ENCODE measurements at places on chromosomes 6 and 20. TPM values are rescaled to one million over a fixed set of nuclear protein-coding genes. Genes with fewer than 3 reads are reported as not detected.

The SLC22A16 gene
- total RNA-seq, result not detected

The DEF6 gene
- 1.1 TPM for total RNA-seq

DNA sequence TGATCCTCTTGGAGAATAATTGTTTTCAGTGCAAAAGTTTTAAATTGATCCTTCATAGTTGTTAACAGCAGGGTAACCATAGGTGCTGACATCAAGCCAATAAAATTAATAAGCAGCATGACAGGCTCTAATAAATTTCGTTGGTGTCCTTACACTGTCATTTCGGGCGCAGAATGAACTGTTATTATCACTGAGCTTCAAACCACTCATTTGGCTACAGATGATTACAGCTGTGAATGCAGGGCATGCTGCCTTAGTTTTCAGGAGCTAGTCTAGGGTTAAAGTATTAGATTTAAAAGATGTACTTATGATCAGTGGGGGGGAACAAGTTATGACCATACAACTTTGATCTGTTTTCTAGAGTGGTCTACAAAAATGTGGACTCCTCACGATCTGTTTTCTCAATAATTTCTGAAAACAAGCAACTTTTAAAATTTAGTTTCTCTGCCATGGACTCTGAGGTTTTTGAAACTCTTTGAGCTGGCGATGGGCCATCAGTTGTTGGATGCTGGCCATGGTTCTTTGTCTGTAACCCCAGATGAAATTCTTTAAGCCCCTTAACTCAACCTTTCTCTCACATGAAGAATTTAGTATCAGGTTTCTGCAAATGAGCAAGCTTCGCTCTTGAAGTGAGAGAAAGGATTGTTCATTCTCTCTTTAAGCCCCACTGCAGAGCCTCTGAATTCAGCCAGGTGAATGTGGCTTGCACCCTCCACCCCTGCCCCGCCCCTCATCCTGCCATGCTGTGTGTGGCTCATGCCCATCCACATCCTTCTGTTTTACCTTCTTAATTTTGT, 99.1 kb upstream of the MTHFD1L start:
- DNase-seq, result no peak

DNA sequence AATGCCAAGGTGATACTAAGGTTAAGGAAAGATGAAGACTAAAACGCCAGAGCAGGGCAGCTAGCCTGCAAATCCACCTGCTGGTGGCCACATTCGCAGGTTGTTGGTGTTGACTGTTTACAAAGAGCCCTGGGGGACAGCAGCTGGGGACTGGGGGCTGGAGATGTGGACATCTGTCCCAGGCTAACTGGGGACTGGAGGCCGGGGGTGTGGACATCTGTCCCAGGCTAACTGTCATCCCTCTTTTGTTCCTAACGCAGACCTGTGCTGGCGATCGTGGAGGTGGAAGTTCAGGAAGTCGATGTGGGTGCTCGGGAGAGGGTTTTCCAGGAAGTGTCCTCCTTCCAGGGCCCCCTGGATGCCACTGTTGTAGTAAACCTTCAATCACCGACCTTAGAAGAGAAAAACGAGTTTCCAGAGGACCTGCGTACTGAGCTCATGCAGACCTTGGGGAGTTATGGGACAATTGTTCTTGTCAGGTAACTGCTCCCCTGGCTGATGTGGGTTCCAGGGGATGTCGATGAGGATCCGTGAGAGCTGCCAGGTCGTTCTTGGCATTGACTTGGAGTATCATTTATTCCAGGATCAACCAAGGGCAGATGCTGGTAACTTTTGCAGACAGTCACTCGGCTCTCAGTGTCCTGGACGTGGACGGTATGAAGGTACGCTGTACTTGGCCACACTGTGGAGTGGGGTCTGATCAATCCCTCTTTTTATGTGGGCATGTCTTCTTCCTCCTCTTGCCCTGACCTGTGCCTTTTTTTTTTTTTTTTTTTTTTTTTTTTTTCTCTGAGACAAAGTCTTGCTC, 87.0 kb downstream of the SERAC1 start:
- no peak for DNase-seq

DNA sequence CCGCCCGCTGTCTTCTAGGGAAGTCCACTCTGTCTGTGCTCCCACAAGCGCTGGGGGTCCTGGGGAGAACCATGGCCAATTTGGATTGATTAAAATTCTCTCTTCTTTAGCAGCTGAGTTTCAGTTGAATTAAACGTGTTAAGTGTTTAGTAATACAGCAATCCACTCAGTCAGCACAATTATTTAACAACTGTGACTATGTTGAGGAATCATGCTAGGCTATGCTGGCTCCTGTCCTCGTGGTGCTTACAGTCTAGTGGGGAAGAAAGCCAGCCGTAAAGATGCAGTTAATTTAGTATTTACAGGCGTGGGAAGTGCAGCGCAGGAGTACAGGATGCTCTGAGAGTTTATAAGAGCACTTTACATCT, 88.9 kb upstream of the FOXP4 start:
- no peak for DNase-seq

- DNase-seq, result no peak
Measured at GRCh38 chr20:40631119-40631631, 57.9 kb downstream of the MAFB start.

The KCNK16 gene
- total RNA-seq, result not detected

DNA sequence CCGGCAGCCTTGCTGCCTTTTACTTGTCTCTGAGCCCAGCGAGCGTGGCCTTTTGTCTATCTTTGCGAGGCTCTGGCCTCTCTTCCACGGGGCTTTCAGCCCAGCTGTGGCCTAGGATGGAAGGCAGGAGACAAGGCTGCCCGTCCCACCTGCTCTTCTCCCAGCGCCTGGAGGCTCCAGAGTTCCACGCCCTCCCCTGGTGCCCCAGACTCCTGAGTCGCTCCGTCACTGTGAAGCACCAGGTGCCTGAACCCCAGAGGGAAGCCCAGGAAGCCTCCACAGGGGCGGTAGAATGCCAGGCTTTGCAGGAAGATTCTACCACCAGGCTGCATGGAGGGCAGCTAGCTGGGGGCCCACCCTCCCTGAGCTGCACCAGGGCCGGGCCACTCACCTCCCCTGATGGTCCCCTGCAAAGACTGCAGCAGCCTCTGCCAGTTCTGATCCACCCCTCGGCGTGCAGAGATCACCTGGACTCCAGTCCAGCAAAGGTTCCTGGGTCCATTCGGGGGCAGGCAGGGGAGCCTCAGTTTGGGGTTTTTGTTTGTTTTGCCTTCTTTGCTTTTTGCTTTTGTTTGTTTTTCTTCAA, 384.6 kb downstream of the CDH4 start:
- no peak for DNase-seq

DNA sequence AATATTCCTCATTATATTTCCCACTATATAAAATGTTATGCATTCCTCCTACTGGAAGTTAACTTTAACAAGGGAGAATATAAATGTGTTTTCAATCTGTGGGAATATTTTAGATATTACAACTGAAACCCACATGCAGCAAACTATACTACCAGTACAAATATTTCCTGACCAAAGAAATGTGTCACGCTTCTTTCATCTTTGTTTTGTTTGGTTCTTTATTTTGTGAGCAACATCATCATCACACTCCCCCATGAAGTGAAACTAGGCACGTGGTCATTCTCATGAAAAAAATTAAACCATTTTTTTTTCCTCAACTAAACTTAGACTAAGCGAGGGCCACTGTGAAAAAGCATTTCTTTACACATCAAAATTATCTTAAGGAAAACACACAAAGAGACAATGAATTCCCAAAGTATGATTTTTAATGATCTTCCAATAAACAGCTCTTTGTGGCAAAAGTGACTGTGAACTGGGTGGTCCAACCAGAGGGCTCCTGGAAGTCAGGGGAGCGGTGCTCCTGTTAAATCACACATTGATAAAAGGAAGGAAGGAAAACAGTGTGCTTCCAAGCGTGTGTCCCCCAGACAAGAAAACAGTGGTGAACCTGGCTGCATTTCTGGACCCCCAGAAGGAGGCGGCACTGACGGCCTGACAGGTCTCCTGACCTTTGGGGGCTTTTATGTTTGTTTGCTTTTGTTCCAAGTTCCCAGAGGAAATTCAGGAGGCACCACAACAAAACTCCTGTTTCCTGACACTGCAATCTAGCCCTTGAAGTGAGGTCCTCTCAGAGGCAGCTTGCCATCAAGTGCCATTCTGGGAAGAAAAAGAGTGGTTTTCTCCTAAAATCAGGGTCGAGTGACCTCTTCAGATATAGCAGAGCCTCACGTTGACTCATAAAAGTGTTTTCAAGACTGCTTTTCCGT, 166.8 kb upstream of the FOXQ1 start:
- DNase-seq, result no peak

DNA sequence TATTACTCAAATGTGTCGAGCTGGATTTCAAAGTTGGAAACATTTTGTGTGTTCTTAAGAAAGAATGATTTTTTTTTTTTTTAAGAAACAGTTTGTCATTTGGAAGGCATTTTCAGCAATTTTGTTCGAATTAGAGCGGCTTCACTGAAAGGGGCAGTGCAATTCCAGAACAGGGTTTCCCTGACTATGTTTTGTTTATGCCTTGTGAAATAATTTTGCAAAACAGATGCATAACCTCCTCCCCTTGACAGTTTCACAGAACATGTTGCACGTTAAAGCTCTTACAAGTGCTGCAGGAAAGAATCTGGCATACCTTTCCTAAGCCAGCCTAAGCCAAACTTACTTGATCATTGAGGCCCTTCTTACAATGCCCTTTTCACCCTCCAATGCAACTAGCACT, 216.0 kb upstream of the SSTR4 start:
- DNase-seq, result no peak

GRCh38 chr6:107692351-107692750, 131.8 kb downstream of the SCML4 start:
- no peak for DNase-seq

- DNase-seq, result no peak
Measured at GRCh38 chr6:52537001-52537753, 39.7 kb downstream of the TRAM2 start.

GRCh38 chr6:43972913-43973300, 154.3 kb downstream of the MRPL14 start:
- peak; percentile 92 for DNase-seq

The BACH2 gene
- total RNA-seq, result 10.5 TPM

GRCh38 chr20:63544958-63545516, 2.5 kb downstream of the SRMS start:
- no peak for DNase-seq

GRCh38 chr20:2295286-2295685, 515 bp upstream of the TGM3 start:
- peak; percentile 26 for DNase-seq

The CRISP2 gene
- not detected for total RNA-seq

The FOXC1 gene
- 125 TPM for total RNA-seq

The AIF1 gene
- not detected for total RNA-seq

The OR2B6 gene
- not detected for total RNA-seq

DNA sequence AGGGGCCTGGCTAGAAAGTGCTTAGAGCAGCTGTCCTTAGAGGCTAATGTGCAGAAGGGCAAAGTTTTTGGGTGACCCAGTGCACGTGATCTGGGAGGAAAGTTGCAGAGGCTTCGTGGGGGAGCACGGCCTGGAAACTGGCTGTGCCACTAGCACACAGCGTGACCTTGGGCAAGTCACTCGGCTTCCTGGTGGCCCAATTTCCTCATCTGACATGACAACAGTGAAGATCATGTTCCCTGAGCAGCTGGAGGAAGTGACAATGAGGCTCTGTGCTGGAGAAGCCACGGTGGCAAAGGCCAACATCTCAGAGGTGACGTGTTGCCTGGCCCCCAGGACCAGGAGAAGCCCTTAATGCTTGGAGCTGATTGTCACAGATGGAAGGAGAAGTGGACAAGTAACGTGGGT, 99.5 kb downstream of the FOXC1 start:
- DNase-seq, result no peak

- no peak for DNase-seq
Measured at GRCh38 chr6:31214516-31214915, 44.0 kb upstream of the POU5F1 start.

- no peak for DNase-seq
Measured at GRCh38 chr20:52933867-52934266, 38.3 kb upstream of the TSHZ2 start.

- DNase-seq, result no peak
Measured at GRCh38 chr6:122620428-122620827, 10.2 kb downstream of the PKIB start.

GRCh38 chr20:59324521-59325141, 24.2 kb downstream of the EDN3 start:
- DNase-seq, result no peak

The GMPR gene
- 11.5 TPM for total RNA-seq

- DNase-seq, result no peak
Measured at GRCh38 chr6:156953479-156954146, 176.4 kb downstream of the ARID1B start.

GRCh38 chr20:47359530-47360296, 3.2 kb upstream of the ZMYND8 start:
- no peak for DNase-seq

The RAD21L1 gene
- not detected for total RNA-seq

GRCh38 chr20:9551808-9552550, 37.6 kb downstream of the LAMP5 start:
- DNase-seq, result no peak

GRCh38 chr6:128710315-128710714, 172.6 kb upstream of the LAMA2 start:
- DNase-seq, result no peak

The SLC22A1 gene
- 3.3 TPM for total RNA-seq

GRCh38 chr6:13795041-13795750, 19.2 kb downstream of the MCUR1 start:
- no peak for DNase-seq

The CLIC1 gene
- 328 TPM for total RNA-seq

GRCh38 chr6:7138921-7139358, 31.2 kb downstream of the RREB1 start:
- no peak for DNase-seq

- DNase-seq, result no peak
Measured at GRCh38 chr6:45880676-45881075, 135.0 kb downstream of the CLIC5 start.

The SLC44A4 gene
- total RNA-seq, result not detected

The CCDC170 gene
- total RNA-seq, result 0.60 TPM

The GDAP1L1 gene
- not detected for total RNA-seq

The DUSP15 gene
- 11.5 TPM for total RNA-seq

DNA sequence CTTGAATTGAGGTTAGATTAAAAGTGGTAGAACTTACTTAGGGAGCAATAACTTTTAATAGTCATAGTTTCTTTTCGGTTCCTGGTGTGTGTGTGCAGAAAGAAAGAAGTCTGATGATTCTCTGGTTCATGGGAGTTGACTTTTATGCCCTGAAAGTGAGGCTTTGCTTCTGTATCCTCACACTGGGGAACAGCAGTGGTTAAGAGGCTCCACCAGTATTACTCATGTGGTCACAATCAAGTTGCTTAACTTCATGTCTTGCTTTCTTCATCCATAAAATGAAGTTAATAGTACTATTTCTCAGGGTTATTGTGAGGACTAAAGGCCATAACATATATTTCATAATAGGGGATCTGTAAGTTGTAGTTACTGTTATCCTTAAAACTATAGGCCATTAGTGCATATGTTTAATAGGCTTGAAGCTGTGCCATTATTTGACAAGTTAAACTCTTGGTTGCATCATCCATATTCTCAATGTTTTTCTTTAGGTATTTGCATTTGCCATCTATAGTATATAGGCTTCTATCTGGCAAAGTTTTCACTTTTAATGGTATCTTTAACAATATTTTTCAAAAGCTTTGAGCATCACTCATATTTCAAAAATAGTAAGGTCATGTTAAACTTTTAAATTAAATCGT, 262.4 kb downstream of the PLCB1 start:
- no peak for DNase-seq

Measured in chondrocyte (in vitro differentiated cells).